ENCODE measurements at places on chromosomes 1 and 21. TPM values are rescaled to one million over a fixed set of nuclear protein-coding genes. Genes with fewer than 3 reads are reported as not detected.

Gene REG4
- 0.58 TPM for total RNA-seq

Gene APCS
- total RNA-seq, result not detected

Gene SPATA45
- total RNA-seq, result 0.47 TPM

Gene CYP4B1
- total RNA-seq, result 4.8 TPM

Gene ZNF683
- not detected for total RNA-seq

Gene SPRR1A
- total RNA-seq, result not detected

Gene AADACL3
- total RNA-seq, result not detected

Gene VCAM1
- 100 TPM for total RNA-seq

Gene CFAP57
- total RNA-seq, result 0.70 TPM

Gene LIPI
- not detected for total RNA-seq

Gene RIMKLA
- 0.35 TPM for total RNA-seq

Gene RNU1-4
- 7,909 TPM for total RNA-seq

Gene C8B
- total RNA-seq, result not detected

Gene TTC3
- total RNA-seq, result 230 TPM

All from metanephros (tissue), 2 donors.